Fibroblast of skin of right quadriceps (primary cell): ENCODE measurements at places on chromosomes 2 and 18.

GRCh38 chr2:107276034-107276433 is 390.1 kb upstream of the ST6GAL2 start:
- DNase-seq = peak; percentile 54

DNA sequence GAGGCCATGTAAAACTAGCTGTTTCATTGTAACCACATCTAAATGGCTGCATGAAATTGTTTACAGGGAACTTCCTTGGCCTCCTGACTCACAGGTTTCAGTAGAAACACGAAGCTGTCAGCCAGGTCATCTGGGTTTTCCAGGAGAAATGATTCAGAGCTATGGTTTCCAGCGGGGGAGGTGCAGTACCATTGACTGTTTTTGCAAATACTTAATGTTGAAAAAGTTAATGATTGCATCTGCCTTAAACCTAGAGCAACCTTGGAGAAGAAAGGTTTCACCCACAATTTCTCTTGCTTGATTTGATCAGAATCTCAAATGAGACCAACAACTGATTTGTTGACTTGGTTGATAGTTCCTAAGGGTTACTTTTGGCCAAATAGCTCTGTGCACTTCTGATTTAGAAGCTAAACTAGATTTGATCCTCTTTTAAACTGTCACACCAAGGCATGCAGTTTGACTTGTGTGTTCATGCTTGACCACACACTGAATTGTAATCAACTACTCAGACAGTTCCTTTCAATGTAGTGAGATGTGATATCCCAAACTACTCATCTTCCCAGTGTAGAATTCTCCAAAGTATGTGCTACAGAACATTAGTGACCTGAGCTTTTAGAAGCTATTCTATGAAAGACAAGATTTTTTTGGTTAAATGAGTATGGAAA is 193.5 kb upstream of the CHST9 start:
- peak; percentile 67 for DNase-seq

GRCh38 chr18:28382215-28382879 is 205.4 kb upstream of the CDH2 start:
- DNase-seq = no peak

DNA sequence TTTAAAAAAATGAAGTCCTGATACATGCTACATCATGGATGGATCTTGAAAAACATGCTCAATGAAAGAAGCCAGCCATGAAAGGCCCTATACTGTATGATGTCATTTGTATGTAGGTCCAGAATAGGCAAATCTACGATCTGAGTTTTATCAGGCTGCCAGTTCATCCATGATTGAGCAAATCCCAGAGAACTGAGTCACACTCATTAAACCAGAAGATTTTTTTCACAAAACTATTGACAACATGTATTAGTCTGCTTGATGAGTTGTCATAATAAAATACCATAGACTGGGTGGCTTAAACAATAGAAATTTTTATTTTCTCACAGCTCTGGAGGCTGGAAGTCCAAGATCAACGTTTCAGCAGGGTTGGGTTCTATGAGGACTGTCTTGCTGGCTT is 130.7 kb downstream of the MREG start:
- peak; percentile 54 for DNase-seq

DNA sequence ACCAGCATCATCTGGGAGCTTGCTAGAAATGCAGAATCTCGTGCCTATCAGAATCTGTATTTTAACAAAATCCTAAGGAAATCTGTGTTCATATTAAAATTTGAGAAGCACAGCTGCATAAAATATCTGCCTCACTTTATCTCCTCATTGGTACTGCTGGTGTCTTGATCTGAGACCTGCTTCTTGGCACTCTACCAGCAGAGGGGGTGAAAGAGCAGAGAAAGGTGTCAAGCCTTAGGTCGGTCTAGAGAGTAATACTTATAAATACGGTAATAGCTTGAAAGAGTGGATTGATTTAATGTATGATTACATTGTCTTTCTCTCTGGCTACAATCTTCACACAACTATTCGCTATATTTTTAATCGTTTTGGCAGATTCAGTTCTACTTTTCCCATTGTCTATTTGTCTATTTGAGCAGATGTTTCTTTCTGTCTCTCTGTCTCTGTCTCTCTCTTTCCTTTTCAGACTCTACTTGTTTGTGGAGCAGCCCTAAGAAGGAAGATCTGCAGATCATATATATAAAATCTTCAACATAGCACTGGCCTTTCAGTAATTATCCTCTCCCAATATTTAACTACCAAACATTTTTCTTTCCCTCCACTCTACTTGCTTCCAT is 1.7 kb upstream of the GCG start:
- DNase-seq = peak; percentile 62

DNA sequence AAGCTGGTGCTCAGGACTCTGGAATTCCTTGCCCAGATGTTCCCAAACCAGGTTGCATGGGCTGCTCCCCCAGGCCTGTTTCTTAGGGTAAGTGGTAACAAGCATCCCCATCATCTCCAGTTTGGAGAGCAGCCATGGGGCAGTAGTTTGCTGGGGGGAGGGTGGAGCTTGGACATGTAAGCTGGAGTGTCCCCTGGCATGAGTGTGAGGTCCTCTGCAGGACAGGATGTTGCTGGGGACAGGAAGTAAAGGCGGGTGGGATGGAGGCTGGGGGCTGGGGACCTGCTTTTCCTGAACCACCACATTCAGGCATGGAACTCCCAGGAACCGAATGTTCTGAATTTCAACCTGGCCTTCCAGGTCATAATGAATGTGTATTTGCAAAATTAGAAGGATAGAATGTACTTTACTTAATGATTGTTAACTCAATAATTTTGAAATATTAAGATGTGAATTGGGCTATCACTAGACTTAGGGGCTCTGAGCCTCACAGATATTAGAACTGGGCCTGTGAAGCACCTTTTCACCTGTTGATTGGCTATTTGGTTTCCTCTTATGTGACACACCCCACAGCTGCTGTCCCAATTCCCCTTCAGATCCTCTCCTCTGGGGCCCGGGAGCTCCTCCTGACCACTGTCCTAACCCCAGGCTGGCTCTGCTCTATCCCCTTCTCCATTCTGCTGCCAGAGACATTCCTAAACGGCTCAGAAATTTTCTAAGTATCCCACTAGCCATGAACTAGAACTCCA is 66.4 kb upstream of the EPAS1 start:
- no peak for DNase-seq

DNA sequence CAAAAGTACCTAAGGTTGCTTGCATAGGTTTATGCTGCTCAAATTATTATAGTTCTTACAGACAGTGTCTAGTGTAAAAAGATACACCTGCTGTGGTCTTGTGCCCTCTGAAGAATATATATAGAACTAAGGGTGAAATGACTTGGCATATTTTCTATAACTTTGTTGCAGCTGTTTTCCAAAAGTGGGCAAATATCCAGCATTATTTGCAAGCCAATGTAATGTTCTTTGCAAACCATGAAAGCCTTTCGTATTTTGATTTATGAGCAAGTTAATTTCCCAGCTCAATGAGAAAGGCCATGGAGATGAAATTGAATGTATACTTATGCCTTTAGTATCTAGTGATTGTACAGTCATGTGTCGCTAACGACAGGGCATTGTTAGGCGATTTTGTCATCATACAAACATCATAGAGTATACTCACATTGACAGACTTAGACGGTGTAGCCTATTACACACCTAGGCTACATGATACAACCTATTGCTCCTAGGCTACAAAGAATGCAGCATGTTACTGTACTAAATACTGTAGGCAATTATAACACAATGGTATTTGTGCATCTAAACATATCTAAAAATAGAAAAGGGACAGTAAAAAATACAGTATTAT is 116.3 kb downstream of the PLCL1 start:
- no peak for DNase-seq

- DNase-seq = no peak
Measured at GRCh38 chr18:59218018-59218417, 1.9 kb upstream of the GRP start.

- peak; percentile 16 for DNase-seq
Measured at GRCh38 chr2:62653582-62654422, 51.7 kb upstream of the EHBP1 start.

DNA sequence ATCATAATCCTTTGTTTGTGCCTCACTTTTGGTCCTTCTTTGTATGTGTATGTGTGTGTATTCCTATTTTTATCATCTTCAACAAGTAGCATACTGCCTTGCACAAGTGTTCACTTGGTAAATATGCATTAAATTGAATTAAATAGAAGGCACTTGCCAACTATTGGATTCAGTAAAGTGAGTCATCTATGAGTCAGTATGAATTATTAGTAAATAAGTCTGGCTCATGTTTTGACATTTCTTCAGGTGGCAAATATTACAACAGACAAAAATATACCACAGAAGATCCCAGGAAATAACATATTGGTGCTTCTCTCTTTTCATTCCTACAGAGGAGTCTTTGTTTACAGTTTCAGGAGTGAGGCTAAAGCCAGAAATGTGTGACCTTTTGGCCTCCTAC is 84.1 kb downstream of the CDK15 start:
- peak; percentile 42 for DNase-seq

DNA sequence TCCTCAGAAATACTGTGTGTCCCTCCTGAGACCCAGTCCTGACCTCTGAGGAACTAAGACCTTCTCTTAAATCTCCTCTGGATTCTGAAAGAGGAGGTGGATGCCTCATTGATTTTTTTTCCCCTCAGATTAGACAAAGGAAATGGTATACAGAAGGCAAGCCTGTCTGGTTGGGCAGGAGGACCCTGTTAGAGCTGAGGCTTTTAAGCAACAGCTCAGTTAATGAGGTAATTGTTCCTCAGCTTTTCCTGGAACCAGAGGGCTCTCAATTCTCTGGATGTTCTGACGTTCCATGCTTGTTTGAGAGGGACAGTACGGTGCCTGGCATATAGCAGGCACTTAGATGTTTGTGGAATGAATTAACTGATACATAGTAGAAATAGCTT is 61.7 kb upstream of the MCFD2 start:
- DNase-seq = no peak

- peak; percentile 45 for DNase-seq
Measured at GRCh38 chr2:196337208-196337953, 166.0 kb upstream of the STK17B start.

- DNase-seq = peak; percentile 77
Measured at GRCh38 chr2:11688222-11689069, 18.5 kb upstream of the NTSR2 start.

GRCh38 chr2:235533198-235533597 is 39.4 kb downstream of the AGAP1 start:
- DNase-seq = peak; percentile 12

- DNase-seq = no peak
Measured at GRCh38 chr2:60837123-60837522, 44.3 kb upstream of the REL start.

DNA sequence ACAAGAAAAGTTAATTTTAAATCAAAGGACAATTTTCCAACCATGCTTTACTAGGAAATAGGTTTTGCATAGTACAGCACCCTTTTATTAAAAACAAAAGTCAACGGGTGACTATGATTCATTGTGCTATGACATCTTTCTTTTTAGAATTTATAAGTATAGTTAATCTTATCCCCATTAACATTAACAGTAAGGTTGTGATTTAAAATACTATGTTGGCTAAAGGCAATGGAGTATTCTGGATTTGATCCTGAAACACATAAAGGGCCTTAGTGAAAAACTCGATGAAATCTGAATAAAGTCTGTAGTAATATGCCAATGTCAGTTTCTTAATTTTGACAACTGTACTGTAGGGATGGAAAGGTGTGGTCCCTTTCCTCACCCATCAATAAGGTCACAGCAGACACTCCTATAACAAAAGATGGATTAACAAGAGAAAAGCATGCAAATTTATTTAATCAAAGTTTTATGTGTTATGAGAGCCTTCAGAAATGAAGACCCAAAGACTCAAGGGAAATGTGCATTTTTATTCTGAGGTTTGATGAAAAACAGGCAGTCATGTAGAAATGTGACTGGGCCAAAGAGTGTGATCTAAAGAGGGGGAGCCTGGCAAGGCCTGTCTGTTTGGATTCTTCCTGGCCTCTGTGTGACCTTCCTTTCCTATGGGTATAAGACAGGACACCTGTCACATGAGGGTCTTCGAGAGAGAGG is 731.4 kb downstream of the TSN start:
- DNase-seq = no peak
